ENCODE measurements at places on chromosomes 12 and 14. TPM values are rescaled to one million over a fixed set of nuclear protein-coding genes. Genes with fewer than 3 reads are reported as not detected.

DNA sequence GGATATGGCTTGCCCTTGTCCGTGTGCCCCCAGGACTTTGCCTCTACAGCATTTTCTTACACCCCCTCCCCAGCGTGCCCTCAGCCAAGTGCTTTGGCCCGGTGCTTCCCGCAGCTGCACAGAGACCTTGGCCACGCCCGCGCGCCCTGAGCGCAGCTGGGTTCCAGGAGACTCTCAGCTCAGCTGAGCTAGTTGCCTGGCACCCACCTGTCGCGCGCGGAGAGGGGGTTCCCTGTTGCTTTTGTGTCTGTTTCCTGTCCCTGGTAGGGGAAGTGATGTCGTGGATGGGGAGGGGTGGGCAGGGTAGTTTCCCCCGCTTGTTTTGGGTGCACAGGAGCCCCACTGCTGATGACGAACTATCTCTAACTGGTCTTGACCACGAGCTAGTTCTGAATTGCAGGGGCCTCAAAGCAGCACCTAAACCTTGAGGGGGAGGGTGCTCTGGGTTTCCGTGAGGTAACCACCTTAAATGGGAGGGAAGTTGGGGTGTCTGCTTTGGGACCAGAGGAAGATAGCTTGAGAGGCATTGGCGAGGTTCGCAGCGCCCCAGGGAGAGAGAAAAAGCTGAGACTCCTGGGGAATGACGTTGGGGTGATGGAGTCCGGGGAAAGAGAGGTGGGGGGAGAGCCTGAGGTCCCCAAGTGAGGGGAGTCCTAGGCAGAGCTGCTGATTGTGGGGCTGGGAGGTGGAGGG is 1.5 kb downstream of the DIO3 start:
- H3K4me1 ChIP-seq, result peaks cover 18% of the 10 kb centered on the region
- H3K27ac ChIP-seq, result no peak overlapping the region
- no peak for DNase-seq
- H3K27me3 ChIP-seq, result peaks cover 78% of the 10 kb centered on the region
- H3K36me3 ChIP-seq, result no peaks in the 10 kb centered on the region

- peaks cover 16% of the 10 kb centered on the region for H3K27me3 ChIP-seq
- no peaks in the 10 kb centered on the region for H3K36me3 ChIP-seq
- no peak overlapping the region for H3K4me3 ChIP-seq
- DNase-seq, result no peak
These were observed 3.6 kb downstream of the BMAL2 start for GRCh38 chr12:27336282-27336653.

DNA sequence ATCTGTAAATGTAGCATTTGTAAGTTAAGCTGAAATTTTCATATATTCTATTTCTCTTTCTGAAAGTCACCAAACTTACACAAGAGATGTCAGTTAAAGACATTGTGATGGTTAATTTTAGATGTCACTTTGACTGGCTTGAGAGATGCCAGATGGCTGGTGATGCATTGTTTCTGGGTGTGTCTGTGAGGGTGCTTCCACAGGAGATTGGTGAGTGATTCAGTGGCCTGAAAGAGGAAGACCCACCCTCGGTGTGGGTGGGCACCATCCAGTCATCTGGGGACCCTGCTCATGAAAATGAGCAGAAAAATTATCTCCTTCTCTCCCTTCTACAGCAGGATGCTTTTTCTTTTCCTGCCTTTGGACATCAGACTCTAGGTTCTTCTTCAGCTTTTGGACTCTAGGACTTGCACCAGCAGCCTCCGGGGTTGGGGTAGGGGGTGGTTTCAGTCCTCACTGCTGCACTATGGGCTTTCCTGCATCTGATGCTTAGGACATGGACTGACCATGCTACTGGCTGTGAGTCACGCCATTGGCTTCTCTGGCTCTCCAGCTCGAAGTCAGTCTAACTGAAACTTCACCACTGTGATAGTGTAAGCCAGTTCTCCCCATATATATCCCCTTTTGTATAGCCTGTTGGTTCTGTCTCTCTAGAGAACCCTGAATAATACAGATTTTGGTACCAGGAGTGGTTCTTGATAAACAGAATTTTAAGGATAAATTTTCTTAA is 20.9 kb downstream of the PDE6H start:
- H3K4me3 ChIP-seq, result no peak overlapping the region
- H3K27ac ChIP-seq, result no peak overlapping the region
- no peaks in the 10 kb centered on the region for H3K4me1 ChIP-seq
- DNase-seq, result no peak
- no peaks in the 10 kb centered on the region for H3K36me3 ChIP-seq

GRCh38 chr14:67643713-67644112 is 24.0 kb downstream of the ARG2 start:
- H3K4me3 ChIP-seq, result no peak overlapping the region
- no peaks in the 10 kb centered on the region for H3K4me1 ChIP-seq
- H3K27ac ChIP-seq, result no peak overlapping the region
- H3K27me3 ChIP-seq, result no peaks in the 10 kb centered on the region

DNA sequence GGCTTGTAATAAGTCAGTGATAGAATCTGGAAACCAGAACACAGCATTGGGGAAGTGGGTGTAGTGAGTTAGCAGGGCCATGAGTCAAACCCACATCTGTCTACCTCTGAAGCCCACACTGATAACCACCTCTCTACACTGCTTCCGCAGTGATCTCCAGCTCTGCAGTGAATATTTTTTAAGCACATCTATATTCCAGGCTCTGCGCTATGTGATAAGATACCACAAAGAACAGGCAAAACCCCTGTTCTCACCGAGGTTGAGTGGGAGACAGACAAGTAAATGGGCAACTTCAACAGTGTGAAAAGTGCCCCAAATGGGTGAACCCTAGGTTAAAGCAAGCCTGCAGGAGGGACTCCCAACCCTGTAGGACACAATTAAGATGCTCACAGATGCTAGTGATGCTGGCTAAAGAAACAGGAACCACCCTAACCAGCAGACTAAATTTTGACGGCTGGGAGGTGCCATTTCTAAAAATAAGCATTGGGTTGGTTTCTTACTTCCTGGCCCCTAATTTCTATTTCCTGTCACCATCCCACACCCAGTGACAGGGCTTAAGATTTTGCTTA is 375.0 kb downstream of the DPF3 start:
- no peaks in the 10 kb centered on the region for H3K27me3 ChIP-seq
- peaks cover 17% of the 10 kb centered on the region for H3K4me1 ChIP-seq
- DNase-seq, result no peak
- H3K27ac ChIP-seq, result no peak overlapping the region
- no peak overlapping the region for H3K4me3 ChIP-seq

DNA sequence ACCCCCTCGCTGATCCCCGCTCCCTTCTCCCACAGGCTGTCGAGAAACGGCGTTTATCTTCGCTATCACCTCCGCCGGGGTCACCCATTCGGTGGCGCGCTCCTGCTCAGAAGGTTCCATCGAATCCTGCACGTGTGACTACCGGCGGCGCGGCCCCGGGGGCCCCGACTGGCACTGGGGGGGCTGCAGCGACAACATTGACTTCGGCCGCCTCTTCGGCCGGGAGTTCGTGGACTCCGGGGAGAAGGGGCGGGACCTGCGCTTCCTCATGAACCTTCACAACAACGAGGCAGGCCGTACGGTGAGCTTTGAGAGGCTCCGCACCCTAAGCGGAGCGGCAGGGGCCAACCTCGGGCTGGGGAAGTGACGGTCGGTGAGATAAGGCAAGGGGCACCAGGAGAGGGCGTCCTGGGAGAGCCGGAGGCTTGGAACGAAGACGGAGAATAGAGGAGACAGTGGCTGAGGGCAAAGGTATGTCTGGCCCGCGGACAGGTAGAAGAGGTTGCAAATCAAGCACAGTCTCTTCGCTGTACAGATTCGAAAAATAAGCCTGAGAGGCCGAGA is 2.3 kb downstream of the WNT1 start:
- no peak overlapping the region for H3K27ac ChIP-seq
- peaks cover 32% of the 10 kb centered on the region for H3K4me1 ChIP-seq
- no peak overlapping the region for H3K4me3 ChIP-seq
- no peaks in the 10 kb centered on the region for H3K36me3 ChIP-seq
- DNase-seq, result no peak

DNA sequence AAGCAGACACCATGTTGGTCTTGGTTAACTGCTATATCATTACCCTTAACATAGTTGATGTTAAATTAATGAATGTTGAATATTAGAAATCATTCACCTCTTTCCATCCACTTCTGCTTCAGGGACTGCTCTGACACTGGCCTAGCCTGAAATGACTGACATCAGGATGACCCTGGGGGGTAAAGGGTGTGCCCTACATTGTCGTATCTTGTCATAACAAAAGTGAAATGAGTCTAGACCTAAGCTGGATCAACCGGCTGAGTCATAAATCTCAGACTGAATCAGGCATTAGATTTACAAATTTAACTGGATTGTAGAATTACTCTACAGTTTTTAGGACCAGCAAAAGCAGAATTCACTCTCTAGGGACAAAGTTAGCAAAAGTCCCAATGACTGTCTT is 35.3 kb downstream of the KICS2 start:
- H3K4me3 ChIP-seq, result no peak overlapping the region
- no peak overlapping the region for H3K27ac ChIP-seq
- H3K27me3 ChIP-seq, result no peaks in the 10 kb centered on the region
- no peaks in the 10 kb centered on the region for H3K36me3 ChIP-seq

- H3K27me3 ChIP-seq, result no peaks in the 10 kb centered on the region
- H3K4me1 ChIP-seq, result no peaks in the 10 kb centered on the region
These were observed 330.5 kb downstream of the AACS start for GRCh38 chr12:125395583-125396215.

GRCh38 chr12:19167708-19168107 is 38.2 kb downstream of the PLEKHA5 start:
- no peak for DNase-seq
- H3K4me1 ChIP-seq, result peaks cover 8% of the 10 kb centered on the region
- H3K27me3 ChIP-seq, result no peaks in the 10 kb centered on the region
- H3K4me3 ChIP-seq, result no peak overlapping the region

DNA sequence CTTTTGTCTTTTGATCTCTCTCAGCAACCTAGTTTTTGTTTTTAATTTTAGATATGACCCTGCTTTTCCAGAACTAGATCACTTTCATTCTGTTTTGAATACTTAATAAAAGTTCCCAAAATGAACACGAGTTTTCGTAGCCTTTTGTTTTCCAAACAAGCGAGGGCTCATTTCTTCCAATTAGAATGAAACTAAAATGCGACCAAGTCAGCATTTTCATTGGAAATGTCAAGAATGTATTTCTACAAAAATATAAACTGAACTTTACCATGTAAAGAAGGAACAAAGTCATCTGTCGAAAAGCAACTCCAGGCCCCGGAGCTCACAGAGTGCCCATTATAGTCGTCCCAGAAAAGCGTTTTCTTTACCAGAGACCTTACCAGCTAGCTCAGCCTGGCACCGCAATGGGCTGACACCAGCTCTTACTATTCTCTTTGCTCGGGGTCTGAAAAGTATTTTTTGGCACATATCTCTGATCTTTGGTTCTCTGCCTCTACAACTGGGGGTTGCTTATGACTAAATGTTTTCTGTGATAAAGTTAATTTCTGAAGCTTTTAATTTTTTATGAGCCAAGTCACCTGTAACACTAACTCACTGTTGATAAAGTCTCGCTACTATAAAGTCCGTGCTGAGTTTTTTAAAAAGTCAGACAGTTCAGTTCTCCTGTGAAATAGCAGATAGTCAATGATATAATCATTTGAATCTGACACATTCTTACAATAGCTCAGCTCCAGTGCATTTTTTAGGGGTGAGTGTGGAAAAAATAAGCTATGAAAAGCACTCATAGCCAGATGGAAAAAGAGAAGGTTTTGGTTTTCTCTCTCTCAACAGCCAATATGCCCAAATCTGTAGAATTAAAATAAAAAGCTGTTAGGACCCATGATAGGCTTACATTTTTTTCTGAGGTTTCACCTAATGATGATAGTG is 43.4 kb downstream of the SAMD4A start:
- H3K27me3 ChIP-seq, result no peaks in the 10 kb centered on the region
- DNase-seq, result no peak
- H3K36me3 ChIP-seq, result no peaks in the 10 kb centered on the region
- no peak overlapping the region for H3K27ac ChIP-seq
- H3K4me1 ChIP-seq, result peaks cover 6% of the 10 kb centered on the region

DNA sequence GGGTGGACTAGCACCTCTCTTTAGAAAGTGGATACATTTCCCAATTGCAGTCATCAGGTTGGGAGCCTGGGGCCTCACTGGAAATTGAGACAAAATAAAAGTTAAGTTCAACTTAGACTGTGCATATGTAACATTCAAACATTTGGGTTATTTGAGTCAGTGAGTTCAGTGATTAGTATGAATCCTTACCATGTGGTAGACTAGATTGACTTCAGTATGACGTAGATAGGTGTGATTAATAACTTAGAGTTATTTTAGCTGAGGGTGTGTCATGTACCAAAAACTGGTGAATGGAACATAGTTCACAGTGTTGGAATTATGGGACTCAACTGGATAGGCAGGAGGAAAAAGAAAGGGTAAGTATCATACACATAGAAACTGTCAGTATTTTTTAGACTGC is 8.0 kb upstream of the SSTR1 start:
- H3K4me1 ChIP-seq, result no peaks in the 10 kb centered on the region
- H3K36me3 ChIP-seq, result no peaks in the 10 kb centered on the region
- no peak overlapping the region for H3K4me3 ChIP-seq
- H3K27me3 ChIP-seq, result no peaks in the 10 kb centered on the region

DNA sequence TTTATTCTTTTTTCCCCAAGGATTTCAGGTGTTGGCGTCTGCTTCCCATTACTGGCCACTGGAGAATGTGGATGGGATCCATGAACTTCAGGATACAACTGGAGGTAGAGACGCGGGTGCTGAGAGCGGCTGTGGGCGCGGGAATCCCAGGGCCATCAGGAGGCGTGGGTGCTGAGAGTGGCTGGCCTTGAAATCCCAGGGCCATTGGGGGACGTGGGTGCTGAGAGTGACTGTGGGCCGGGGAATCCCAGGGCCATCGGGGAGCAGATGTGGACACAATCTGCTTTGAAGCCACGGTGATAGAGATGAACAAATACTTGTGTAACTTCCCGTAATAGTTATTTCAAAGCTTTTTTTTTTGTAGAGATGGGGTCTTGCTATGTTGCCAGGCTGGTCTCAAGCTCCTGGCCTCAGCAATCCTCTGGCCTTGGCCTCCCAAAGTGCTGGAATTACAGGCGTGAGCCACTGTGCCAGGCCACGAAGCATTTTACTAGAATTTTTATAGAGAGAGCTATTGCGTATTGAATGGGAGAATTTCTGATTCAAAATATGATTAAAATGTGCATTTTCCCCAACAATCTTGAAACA is 12.8 kb downstream of the ADGRD1 start:
- no peak overlapping the region for H3K27ac ChIP-seq
- H3K4me3 ChIP-seq, result no peak overlapping the region
- H3K36me3 ChIP-seq, result peaks cover 8% of the 10 kb centered on the region
- H3K27me3 ChIP-seq, result no peaks in the 10 kb centered on the region
- no peak for DNase-seq

GRCh38 chr14:61581955-61582615 is 113.2 kb upstream of the HIF1A start:
- H3K27ac ChIP-seq, result peak overlapping the region; percentile 35
- peaks cover 28% of the 10 kb centered on the region for H3K4me1 ChIP-seq
- peaks cover 1% of the 10 kb centered on the region for H3K36me3 ChIP-seq
- no peak for DNase-seq
- no peaks in the 10 kb centered on the region for H3K27me3 ChIP-seq

Gene LALBA
- total RNA-seq, result not detected

Gene CHGA
- total RNA-seq, result 1.1 TPM

Gene GPR137C
- 7.0 TPM for total RNA-seq

Gene RNASE3
- not detected for total RNA-seq

Gene ASIC1
- 2.0 TPM for total RNA-seq

Data from lung (tissue), 17 donors.